Kidney epithelial cell (primary cell): ENCODE measurements at places on chromosomes 16 and 17.

- DNase-seq = no peak
Measured at GRCh38 chr17:36885153-36885735, 52.0 kb upstream of the LHX1 start.

DNA sequence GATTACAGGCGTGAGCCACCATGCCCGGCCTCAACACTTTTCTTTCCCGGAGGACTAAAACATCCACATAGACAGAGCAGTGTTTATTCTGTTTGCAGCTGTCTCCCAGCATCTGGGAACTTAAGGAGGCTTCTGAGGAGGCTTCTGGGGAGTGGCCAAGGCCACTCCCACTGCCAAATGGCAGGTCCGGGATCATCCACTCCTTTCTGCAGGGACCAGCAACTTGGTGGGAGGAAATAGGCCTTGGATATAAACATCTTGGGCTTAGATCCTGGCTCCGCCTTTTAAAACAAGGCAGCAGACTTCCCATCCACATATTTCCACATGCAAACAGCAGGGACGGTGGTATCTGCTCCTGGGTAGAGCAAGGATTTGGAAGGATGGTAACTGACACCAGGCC, 14.1 kb upstream of the SPATA32 start:
- no peak for DNase-seq

DNA sequence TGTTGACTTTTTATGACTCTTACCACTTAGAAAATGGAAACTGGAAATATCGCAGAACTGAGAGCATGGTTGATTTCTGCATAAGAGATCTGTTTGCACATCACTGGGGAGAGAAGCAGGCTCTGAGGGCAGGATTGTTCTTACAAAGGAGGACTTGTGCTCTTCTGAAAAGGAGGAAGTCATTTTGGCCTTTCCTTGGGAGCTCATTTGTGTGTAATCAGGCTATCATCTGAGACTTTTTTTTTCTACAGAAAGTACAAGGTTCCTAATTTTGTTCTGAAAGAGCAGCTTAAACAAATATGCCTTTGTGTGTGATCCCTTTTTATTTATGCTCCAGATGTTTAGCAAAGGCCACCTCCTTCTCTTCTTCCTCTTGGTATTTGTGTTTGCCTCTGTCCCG, 145.7 kb upstream of the CACNG5 start:
- no peak for DNase-seq

DNA sequence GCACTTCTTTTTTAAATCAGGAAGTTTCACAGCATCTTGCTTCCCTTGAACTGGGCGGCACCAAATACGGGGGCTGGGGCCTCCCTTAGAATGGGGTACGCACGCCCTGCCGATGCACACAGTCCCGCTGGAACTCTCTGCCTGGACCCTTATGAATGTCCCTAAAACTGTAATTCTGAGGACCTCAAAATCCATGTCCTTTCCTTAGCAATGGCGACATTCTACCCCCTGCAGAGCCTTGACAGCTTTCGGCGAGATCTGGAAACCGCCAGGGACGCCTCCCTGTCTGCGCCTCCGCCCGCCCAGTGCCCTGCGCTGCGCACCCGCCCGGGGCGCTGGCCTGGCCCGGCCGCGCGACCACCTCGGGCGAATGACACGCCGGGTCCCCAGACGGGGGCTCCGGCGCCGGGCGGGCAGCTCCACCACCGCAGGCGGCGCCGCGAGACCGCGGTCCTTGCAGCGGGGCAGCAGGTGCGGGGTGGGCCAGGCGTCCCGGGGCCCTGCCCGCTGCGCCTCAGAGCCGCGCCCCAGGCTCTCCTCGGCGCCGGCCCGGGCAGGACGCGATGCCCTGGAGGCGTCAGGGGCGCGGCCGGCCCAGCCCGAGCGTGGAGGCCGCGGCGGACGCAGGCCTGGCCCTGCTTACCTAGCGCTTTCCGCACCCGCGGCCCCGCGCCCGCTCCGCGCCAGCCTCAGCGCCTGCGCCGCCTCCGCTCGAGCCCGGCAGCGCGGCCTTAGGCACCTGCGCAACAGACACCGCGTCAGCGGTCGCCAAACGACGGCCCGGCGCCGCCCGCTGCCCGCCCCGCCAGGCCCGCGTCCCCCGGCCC, 548 bp downstream of the HAGH start:
- DNase-seq = no peak

DNA sequence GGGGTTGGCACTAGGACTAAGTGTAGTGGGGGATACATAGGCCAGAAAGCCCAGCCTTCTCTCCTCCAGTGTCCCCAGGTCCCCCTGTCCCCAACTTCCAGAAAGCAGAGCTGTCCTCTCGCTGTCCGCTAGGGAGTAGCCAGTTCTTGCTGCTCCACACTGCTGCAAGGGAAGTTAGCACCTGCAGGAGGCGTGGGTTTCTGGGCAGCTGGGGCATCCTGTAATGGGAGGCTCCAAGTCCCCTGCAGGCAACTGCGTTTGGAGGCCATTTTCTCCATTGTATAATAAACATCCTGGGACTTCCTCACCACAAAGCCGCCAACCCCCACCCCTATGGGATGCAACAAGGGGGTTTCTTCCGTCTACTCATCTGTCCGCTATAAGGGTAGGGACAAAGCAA, 1.7 kb downstream of the RPRML start:
- DNase-seq = peak; percentile 31

- DNase-seq = no peak
Measured at GRCh38 chr16:17206712-17207111, 264.0 kb downstream of the XYLT1 start.

DNA sequence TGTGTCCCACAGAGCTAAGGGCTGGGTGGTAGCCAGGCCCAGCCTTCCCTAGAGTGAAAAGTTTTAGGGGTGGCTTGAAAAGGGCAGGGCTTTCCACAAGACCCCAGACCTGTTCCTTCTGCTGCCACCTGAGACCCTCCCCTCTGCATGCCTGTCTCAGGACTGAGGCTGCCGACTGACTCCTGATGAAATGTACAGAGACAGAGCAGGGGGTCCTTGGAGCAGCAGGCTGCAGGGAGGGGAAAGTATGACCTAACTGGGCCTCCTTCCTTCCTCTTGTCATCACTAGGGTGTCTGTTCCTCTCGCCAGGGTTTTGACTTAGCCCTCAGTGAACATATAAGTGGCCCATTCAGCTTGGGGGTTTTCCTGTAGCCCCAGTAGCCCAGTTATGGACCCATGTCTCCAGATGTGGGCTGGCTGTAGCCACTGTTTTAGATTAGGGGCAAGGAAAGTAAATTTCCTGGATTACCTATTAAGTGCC, 14.9 kb upstream of the NFATC3 start:
- DNase-seq = no peak

DNA sequence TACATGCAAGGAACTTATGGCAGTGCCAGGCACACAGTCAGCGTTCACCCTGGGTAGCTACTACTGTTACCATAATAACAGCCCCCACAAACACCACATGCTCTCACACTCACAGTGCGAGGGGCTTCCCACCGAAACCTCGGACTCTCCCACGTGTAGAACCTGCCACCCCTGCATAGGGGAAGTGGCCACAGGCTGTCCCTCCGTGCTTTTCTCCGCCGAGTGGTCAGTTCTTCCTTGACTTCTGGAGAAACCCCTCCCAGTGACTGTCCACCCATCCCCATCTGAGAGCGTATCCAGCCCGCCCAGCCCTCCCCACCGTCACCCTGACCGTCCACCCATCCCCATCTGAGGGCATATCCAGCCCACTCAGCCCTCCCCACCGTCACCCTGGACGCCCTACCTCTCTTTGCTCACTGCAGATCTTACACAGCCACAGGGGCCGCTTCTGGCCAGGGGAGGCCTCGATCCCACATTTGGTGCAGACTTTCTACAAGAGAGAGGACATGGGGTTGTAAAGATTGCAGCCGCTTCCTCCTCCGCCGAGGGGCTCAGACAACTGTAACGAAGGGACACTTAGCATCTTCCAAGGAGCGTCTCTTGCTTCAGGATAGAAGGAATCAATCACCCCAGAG, 71.1 kb downstream of the RPH3AL start:
- DNase-seq = no peak

DNA sequence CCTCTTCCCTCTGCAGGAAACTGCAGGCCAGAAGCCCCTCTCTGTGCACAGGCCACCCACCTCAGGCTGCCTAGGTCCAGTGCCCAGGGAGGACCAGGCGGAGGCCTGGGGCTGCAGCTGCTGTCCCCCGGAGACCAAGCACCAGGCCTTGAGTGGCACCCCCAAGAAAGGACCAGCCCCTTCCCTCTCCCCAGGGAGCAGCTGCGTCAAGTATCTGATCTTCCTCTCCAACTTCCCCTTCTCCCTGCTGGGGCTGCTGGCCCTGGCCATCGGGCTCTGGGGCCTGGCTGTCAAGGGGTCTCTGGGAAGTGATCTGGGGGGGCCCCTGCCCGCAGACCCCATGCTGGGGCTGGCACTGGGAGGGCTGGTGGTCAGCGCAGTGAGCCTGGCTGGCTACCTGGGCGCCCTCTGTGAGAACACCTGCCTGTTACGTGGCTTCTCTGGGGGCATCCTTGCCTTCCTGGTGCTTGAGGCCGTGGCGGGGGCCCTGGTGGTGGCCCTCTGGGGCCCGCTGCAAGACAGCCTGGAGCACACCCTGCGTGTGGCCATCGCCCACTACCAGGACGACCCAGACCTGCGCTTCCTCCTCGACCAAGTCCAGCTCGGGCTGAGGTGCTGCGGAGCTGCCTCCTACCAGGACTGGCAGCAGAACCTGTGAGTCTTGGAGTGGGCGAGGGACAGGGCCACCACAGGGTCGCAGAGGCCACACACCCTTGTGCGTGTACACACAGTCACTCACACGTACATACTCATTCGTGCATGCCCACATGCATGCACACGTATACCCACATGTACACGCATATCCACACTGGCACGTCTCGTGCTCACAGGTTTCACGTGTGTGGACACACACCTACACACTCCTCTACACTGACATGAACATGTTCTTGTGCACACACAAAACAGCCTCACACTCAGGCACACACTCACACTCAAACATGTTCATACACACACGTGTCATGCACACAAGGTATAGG, 8.3 kb downstream of the TSPAN10 start:
- DNase-seq = no peak

- DNase-seq = no peak
Measured at GRCh38 chr16:46715769-46716305, 26.4 kb downstream of the ORC6 start.

- no peak for DNase-seq
Measured at GRCh38 chr16:75620326-75621169, 2.5 kb downstream of the ADAT1 start.

DNA sequence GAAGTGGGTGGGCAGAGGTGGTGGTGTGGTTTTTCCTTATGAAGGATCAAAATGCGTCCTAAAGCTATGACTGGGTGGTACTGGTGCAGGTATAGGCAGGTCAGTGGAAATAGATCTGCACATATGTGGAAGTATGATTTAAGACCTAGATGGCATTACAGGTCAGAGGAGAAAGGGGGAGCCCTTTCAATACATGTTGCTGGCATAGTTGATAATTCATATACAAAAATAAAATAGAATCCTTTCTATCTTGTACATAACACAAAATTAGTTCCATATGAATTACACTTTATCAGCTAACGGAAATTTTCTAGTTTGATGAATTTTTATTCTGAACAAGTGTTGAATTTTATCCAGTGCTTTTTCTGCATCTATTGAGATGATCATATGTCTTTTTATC, 20.8 kb upstream of the PIK3R5 start:
- DNase-seq = no peak
